ENCODE measurements at places on chromosomes 4 and X.

GRCh38 chr4:165635381-165635780 lies 237.7 kb upstream of the TLL1 start:
- DNase-seq: no peak

- no peak for DNase-seq
These were observed 534.6 kb upstream of the FAM241A start for GRCh38 chr4:111610681-111611080.

DNA sequence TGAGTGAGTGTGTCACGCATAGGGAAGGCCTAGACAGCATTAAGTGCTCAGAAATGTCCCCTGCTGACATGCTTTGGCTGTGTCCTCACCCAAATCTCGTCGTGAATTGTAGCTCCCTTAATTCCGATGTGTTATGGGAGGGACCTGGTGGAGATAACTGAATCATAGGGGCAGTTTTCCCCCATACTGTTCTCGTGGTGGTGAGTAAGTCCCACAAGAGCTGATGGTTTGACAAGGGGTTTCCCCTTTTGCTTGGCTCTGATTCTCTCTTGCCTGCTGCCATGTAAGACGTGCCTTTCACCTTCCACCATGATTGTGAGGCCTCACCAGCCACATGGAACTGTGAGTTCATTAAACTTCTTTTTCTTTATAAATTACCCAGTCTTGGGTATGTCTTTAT lies 78.0 kb downstream of the NSUN7 start:
- no peak for DNase-seq

DNA sequence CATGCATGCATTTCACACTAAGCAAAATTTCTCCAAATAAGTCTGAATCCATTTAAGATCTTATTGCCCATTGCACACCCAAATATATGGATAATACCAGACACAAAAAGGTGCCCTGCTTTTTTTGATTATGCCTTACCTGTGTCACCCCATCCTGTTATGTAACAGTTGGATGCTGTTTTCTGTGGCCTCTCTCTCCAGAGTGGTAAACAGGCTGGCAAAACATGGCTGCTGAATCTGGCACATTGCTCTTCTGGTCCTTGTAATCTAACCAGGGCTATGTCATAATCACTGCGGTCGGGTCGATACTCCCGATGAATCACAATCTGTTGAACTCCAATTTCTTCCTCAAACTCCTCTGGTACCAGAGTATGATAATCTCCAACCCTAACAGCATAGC lies 70.1 kb downstream of the PRSS12 start:
- no peak for DNase-seq

- no peak for DNase-seq
These were observed 20.5 kb upstream of the PRR32 start for GRCh38 chrX:126799059-126799458.

- no peak for DNase-seq
These were observed 1341.7 kb downstream of the PCDH7 start for GRCh38 chr4:32061916-32062315.

GRCh38 chr4:163565226-163566135 lies 71.0 kb downstream of the TMA16 start:
- peak; percentile 27 for DNase-seq

DNA sequence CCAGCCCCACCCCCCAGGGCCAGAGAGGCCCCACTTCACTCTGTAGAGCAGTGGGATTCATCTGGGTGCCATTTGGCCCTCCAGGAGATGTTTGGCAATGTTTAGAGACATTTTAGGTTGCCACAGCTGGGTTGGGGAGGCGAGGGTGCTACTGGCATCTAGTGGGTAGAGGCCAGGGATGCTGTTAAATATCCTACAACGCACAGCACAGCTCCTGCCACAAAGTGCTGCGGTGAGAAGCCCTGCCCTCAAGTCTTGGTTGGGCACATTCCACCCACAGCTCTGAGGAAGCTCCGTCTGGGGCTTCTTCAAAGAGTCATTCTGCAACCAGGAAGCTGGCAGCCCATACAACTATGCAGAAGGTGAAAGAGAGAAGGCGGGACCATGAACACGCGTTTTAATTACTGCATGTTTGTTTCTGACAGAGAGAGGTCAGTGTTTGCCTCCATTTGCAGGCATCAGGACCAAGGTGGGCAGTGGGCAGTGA lies 48.1 kb upstream of the FAM9C start:
- no peak for DNase-seq

- DNase-seq: no peak
These were observed 70.7 kb upstream of the TAPT1 start for GRCh38 chr4:16297003-16297402.

GRCh38 chrX:113954297-113954696 lies 629.6 kb upstream of the HTR2C start:
- DNase-seq: no peak

DNA sequence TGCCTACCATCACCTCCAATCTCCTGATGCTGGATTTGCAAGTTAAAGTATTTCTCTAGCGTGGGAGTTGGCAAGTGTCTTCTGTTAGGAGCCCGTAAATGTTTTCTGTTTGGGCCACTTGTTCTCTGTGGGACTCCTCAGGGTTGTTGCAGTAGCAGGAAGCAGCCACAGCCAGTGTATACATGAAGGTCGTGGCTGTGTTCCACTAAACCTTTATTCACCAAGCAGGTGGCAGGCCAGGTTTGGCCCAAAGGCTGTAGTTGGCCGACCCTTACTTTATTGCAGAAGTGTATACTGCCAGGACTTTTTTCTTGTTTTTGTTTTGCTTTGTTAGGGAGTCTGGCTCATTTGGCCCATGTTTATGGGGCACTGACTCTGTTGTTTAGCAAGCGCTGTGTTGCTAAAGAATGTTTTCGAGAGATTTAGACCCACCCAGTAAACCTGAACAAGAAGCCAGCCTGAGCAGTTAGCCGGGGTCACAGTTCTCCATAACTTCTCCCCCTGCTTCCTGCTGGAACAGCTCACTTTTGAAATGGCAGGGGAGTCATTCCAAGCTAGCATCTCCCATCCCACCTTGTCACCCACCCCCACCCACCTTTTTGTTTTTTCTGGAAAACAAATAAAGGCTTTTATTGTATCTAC lies 58.8 kb downstream of the SHROOM2 start:
- DNase-seq: no peak

GRCh38 chrX:10743476-10743875 lies 123.1 kb upstream of the MID1 start:
- DNase-seq: no peak

DNA sequence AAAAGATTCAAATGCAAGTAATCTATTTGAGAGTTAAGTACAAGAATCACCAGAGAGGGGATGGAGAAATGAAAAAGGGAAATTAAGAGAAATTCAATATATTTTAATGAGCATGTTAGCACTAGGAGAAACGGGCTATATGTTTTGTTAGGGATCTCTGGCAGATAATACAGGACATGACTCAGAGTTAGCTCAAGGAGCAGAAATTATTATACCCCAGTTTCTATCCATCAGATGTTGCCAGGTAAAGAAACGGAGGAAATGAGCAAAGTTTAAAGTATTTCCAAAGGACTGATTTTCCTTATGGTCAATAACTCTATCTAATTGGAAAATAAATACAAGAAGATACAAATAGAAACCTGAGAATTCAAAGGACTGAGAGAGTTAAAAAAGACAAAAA lies 867.6 kb downstream of the TRAM1L1 start:
- DNase-seq: no peak

DNA sequence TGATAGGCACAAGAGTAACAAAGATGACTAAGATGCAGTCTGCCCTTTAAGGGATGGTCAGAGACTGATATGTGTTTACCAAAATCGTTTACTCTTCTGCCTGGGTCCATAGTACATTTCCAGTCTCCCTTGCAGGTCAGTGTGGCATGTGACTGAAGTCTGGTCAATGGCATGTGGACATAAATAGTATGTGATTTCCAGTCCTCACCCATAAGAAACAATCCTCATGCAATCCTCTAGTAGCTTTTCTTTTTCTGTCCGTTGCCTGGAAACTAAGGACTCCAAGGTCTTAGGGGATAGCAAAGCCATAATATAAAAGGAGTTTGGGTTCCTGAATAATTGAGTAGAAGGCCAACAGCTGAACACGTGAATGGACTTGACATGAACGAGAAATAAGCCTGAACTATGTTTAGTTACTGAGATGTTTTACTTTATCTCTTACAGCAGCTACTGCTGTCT lies 1.1 kb downstream of the SLC9B2 start:
- DNase-seq: no peak

DNA sequence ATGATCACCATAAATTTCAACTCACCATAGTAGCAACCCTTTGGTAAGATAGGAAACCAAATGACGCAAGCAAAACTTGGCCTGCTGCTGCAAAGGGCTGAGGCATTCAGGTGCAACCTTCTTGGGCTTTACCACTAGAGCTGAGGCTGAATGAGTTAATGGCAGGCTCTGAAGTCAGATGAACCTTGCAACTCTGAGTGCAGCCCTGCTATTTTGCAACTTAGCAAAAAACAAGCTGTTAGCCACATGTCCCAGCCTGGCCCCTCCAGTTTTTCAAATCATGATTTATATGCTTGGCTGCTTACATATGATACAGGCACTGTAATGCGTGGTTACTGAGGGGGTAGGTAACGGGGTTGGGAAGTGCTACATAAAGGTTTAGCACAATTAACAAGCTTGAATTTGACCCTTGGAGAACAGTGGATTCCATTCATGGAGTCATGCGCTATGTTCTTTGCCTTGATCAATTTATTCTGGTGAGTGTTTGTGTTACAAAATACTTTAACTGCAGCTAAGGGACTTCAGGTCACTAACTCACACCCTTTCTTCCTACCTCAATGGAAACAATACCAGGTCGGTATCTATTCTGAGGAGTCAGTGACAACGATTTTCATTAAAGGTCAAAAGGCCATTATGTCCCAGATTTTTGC lies 80.5 kb upstream of the PPARGC1A start:
- no peak for DNase-seq

DNA sequence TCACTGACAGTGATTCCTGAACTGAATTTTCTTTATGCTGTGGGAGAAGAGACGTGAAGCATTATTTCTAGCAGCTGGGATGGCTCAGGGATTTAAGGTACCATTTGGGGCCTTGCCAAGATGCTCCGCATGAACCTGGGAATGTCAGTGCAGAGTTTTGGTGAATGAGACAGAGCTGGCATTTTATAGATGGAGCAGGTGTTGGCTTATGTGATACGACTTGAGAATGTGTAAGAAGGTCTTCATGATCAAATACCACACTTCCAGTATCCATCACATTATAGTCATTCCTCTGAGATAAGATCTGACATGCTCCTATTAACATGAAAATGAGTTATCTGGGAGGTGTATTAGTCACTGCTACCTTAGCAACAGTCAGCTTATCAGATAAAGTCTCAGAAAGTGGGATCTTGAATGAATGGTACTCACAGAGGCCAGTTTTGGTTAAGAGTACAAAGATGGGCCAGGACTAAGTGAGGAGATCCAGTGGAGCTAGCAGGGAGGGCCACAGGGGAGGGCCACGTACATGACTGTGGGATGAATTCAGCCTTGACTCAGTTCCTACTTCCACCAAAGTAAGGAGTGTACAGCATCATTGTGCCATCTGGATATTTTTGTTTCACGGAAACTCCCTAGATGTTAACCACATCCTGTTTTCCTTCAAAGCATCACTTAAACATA lies 116.7 kb downstream of the SPCS3 start:
- no peak for DNase-seq

Data from iPS-NIHi11 (cell line).